CD4-positive, alpha-beta memory T cell (primary cell): ENCODE measurements at places on chromosomes 4 and X.

- DNase-seq, result no peak
Observed at GRCh38 chrX:13338996-13339515, 19.2 kb upstream of the ATXN3L start.

DNA sequence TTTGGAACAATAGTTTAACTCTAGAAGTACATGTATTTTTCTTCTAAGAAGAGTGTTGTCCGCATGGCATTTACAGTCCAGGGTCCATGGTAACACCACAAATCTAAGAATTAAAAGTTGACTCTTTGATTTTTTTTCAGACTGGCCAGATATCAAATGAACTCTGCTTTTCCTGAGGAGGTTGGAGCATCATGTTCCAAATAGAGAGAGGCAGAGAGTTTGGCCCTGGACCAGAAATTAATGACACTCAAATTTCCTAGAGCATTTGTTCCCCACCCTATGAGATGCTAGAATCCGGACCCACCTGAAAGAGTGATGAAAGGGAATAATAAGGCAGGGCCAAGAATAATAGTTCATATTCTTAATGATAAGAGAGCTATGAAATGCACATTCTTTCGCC is 47.0 kb upstream of the NAP1L5 start:
- no peak for DNase-seq

- DNase-seq, result no peak
Observed at GRCh38 chrX:51407520-51408409, 75.1 kb downstream of the NUDT10 start.

- DNase-seq, result no peak
Observed at GRCh38 chr4:137749466-137749865, 217.2 kb upstream of the PCDH18 start.

DNA sequence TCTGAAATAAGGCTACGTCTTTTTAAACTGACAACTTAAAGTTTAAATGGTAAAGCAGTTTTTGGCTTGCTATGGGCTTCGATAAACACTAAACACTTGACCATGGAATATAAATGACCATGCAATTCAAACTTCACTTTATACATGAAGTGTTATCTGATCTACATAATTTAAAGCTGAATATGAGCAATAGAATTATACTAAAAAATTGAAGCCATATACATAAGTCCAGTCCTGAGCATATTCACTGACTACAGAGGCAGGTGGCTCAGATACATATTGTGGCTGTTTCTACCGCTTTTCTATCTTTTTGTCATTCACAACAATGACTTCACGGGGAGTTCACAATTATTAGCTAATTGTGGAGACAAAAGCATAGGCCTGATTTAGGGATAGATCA is 149.6 kb upstream of the DDIT4L start:
- DNase-seq, result no peak

GRCh38 chrX:140572724-140573123 is 67.9 kb upstream of the SOX3 start:
- DNase-seq, result no peak

- DNase-seq, result no peak
Observed at GRCh38 chr4:150794706-150795105, 212.8 kb downstream of the MAB21L2 start.

DNA sequence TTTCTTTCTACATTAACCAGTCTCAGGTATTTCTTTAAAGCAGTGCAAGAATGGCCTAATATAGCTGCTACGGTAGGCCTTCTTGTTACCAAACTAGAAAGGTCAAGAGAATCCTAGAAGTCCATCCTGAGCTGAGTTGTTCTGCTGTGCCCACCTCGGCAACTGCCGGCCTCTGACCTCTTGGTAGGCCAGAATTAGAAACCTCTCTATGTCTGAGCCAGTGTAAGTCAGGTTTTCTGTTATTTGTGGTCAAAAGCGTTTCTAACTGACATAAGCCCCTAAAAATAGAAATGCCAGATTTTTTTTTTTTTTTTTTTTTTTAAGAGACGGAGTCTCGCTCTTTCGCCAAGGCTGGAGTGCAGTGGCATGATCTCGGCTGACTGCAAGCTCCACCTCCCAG is 43.1 kb downstream of the SOWAHB start:
- DNase-seq, result no peak

DNA sequence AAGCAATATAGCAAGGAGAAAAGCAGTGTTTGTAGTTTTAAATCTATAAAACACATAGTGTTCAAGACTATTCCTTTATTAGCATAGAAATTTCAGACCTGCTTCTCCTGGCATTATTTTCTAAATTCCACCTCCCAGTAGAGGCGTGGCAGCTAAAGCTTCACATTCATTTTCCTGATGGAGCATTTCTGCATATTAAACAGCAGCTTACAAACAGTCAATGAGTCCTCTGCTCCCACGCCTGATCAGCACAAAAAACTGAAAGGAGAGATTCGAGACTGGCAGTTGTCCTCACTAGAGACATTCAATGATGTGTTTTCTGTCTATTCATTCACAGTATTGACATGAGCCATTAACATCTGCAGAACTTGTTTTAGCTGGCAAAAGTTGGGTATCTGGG is 61.4 kb downstream of the SHISA3 start:
- DNase-seq, result no peak

DNA sequence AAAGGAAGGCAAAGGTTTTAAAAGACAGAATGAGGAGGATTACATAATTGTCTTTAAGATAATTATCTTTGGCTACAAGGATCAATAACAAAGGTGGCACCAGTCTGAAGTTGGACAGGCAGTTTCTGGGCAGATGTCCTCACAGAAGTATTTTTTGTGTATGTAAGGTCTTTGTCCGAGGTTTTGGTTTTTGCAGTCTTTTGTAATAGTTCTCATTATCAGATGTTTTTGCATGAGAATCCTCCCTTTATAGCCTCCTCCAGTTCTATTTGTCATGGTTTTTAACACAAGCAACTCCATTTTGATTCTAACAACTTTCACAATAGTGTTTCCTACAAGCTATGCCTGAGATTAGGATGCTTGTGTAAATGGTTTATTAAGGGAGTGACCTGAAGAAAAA is 286.2 kb downstream of the IL1RAPL2 start:
- DNase-seq, result no peak

- no peak for DNase-seq
Observed at GRCh38 chrX:21047034-21047455, 327.2 kb upstream of the CNKSR2 start.

DNA sequence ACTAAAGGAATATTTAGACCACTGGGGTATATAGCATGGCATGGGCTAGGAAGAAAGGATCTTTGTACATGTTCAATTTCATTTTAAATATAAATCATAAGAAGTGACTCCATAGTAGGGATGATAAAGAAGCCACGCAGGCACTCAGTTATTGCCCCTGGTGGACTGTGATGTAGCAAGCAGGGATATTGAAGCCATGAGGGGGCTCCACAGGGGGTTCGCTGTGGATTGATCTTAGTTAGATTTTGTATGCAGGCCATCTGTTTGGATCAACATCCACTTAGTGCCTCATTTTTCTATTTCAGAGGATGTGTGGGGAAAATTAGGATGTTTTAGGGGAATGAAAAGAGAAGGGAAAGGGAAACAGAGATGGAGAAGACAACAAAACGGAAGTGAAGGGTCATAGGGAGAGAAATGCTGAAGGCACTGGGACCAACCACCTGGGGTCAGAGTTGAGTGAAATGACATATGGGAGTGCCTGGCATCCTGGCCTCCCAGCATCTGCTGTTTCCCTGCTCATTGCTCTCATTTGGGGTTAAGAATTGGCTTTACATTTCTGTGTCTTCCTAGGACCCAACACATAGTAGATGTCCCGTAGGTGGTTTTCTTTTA is 11.2 kb upstream of the FREM3 start:
- no peak for DNase-seq

DNA sequence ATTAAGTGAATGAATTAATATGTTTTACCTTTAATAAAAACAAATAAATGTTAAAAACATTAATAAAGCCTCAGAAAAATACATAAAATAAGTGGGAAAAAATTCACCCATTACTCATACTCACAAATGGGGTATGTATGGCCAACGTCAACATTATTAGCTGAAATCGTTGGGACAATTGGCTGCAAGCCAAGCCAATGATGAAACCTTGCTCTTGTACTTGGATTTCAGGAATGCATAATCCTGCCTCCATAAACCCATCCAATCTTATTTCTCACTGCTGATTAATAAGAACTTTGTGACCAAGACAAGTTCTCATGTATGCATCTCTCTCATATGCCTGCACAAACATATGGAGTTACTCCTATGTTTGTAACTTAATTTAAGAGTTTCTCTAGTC is 35.3 kb upstream of the ADAMTS3 start:
- no peak for DNase-seq

- no peak for DNase-seq
Observed at GRCh38 chr4:8762951-8763735, 108.5 kb downstream of the HMX1 start.

GRCh38 chrX:48676893-48677270 is 6.7 kb upstream of the WAS start:
- DNase-seq, result peak; percentile 8

- DNase-seq, result no peak
Observed at GRCh38 chr4:8238036-8238511, 31.5 kb upstream of the HTRA3 start.

DNA sequence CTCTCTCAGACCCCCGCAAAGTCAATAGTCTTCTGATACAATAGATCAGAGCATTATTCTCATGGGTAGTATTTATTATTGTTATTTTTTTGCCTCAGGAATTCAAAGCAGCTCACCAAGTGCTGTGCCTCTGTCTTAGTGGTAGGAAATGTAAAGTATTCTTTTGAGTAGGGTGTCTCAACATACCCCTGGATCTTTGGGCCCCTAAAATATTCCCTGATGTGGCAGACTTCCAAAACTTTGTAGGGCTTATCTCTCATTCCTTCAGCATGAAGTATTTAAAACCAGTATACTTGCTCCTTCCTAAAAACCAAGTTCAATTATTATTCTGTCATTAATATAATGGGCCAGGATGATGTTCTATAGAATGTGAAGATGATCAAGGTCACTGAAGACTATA is 115.3 kb upstream of the ZNF827 start:
- DNase-seq, result no peak

DNA sequence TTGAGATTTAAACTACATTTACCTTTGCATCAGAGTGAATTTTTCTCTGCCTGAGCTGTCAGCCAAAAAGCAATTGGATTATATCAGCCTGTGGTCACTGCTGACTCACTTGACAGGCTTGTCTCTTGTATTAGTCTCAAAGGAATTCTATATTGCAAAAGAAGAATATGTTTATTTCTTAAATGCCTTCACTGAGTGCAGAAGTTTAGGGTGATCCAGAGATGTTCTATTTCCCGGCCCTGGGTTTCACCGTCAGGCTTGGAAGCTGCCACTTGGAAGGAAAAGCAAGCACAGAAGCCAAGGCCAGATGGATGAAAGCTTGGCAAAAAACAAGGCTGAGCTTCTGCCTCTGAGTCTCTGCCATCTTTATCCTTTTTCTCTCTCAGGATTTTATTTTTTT is 80.9 kb downstream of the FAM114A1 start:
- no peak for DNase-seq

GRCh38 chr4:57206172-57206571 is 96.0 kb upstream of the IGFBP7 start:
- no peak for DNase-seq
